ENCODE measurements at places on chromosomes 4 and X.

DNA sequence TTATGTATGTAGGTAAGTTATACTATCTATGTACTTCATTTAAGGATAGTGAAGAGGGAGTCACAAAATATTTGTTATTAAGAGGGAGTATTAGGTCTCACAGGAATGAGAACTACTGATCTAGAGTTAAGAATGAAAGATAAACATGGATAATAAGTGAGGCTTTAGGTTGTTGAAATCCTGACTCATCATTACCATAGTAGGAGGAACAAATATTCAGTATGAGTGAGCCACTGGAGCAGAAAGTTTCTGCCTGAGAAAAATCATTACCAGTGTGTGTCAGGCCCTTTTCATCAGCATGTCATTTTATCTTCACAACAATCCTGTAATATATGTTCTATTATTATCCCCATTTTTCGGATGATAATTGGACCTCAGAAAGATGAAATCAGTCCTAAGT lies 27.2 kb upstream of the IGSF1 start:
- no peak for DNase-seq

GRCh38 chr4:123449362-123449761 lies 52.8 kb downstream of the SPRY1 start:
- no peak for DNase-seq

- no peak for DNase-seq
Observed at GRCh38 chr4:54296548-54297203, 67.6 kb downstream of the PDGFRA start.

- DNase-seq = no peak
Observed at GRCh38 chr4:60913002-60913401, 287.1 kb upstream of the ADGRL3 start.

- no peak for DNase-seq
Observed at GRCh38 chr4:130576218-130576617, 1480.3 kb downstream of the C4orf33 start.

- DNase-seq = no peak
Observed at GRCh38 chr4:52312722-52313121, 261.6 kb downstream of the SPATA18 start.

GRCh38 chr4:91734682-91735081 lies 569.1 kb upstream of the GRID2 start:
- no peak for DNase-seq

DNA sequence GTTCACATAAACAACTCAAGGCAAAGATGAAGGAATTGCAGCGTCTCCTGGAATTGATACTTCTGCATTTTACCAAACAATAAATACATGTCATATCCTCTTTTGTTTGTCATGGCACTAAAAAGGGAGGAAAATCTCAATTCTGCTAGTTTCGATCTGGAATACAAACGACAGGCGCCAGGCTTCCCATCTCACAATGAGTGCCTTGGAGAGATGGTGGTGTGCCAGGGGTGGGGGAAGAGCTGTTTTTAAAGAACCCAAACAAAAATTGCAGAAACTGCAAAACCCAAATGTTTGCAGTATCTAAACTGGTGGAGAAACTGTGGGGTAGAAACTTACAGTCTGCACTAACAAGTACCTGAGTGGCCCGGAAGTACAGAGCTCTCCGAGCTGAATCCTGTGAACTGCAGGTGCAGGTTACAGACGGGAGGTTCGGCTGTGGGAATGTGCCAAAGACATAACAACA lies 53.0 kb upstream of the KLF3 start:
- no peak for DNase-seq

DNA sequence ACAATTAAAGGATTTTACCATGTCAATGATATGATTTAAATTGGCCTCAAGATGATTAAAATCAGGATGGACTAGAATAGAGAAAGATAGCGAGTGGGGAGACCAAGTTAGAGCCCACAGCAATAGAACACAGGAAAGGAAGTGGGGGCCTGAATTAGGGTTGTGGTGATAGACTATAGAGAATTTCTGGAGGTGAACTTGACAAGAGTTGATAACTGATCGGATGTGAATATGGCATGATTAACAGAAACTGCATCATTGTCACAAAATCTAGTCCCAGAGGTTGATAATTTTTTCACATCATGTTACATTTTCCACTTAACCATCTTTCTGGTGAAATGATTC lies 26.3 kb upstream of the TRPC3 start:
- DNase-seq = no peak
